Dermis microvascular lymphatic vessel endothelial cell (primary cell): ENCODE measurements at places on chromosomes 11 and 22. TPM values are rescaled to one million over a fixed set of nuclear protein-coding genes. Genes with fewer than 3 reads are reported as not detected.

The SNAP29 gene
- 6.9 and 8.2 TPM in 2 replicates for total RNA-seq

The PYGM gene
- total RNA-seq: 0.13 TPM in 2 replicates

- DNase-seq: peak; percentile 53
Observed at GRCh38 chr22:42865536-42865935, 8.5 kb upstream of the ARFGAP3 start.

- DNase-seq: no peak
Observed at GRCh38 chr11:128784059-128784804, 82.9 kb downstream of the KCNJ1 start.

DNA sequence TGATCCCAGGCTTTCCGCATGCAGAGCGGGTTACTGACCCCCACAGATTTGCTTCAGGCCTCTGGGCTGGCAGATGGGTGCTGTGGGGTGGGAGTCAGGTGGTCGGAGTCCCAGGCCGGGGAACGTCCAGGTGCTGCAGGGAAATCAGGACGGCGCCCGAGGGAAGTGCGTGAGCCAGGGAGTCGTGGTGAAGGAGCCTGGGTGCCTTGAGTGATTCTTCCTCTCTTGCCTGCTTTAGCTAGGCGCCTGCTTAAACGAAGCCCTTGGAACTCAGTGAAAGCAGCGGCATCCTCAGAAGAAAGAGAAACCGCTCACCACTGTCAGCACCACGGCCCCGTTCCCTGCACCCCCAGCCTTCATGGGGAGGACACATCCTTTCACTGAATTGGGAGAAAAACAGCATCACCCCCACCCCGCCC, 455.6 kb downstream of the BRD1 start:
- no peak for DNase-seq

The ANGPTL5 gene
- not detected in 2 replicates for total RNA-seq
